Left colon (tissue), 2 donors: ENCODE measurements at places on chromosomes 1 and 21.
A peak's percentile ranks its signal among the peaks of the same experiment; 100 is the strongest.

DNA sequence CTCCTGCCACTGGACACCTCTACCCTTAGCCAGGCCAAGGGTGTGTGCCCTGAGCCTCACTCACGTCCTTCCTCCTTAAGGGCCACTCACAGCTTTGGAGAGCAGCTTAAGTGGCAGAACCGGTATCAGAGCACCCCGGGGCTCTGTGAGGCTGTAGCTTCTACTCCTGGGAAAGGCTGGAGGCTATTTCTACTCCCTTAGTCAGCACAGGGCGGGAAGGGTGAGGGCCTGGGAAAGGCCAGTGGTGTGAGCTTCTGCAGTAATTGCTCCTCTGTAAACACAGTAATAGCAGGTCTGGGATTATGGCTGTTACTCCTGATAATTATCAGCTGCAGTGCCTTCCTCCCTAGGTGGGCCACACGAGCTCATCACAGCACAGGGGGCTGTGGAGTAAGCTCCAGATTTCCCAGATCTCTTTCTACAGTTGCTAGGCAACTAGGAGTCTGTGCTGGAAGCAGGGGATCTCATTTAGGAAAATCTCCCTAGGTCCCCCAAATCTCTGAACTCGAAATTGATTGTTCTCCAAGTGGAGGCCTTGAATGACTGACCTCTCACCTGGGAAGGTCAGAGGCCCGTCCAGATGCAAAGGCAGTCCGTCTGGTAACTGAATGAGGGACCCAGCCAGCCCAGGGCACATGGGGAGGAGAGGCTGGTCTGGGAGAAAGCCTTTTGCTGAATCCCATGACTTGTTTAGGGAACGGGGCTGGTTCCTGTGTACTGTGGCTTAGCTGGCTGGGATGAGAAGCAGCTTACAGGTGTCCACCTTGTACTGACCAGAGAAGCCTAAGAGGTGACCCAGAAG lies 29.3 kb downstream of the IER5 start:
- DNase-seq, result no peak

DNA sequence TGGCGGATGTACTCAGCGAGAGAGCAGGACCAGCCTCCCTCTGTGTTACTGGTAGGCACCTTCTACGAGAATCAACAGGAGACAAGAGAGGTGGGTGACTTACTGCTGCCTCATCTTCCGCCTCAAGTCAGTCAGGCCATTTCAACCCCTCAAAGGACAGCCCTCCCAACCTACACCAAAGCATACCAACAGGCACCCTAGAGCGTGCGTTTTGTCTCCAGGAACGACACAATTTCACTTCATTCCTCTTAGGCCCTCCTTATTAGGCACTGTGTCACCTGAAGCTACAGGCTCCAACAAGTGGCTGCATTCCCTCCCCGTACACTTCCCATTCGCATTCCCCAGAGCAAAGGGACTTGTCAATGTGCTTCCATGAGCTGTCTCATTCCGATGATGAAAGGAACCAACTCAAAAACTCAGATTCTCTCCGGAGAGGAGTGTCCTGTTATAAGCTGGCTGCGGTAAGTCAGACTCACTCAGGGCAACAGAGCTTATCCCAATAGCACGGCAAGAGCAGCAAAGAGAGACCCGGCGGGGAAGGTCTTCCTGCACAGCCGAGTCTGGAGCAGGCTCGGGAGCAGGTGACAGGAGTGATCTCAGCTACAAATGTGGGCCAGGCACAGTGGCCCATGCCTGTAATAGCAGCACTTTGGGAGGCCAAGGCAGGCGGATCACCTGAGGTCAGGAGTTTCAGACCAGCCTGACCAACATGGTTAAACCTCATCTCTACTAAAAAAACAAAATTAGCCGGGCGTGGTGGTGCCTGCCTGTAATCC lies 120.6 kb upstream of the IFFO2 start:
- no peak for DNase-seq

GRCh38 chr1:81542196-81542595 lies 258.5 kb upstream of the ADGRL2 start:
- DNase-seq, result no peak

GRCh38 chr21:25179116-25179515 lies 428.2 kb downstream of the MRPL39 start:
- DNase-seq, result no peak

DNA sequence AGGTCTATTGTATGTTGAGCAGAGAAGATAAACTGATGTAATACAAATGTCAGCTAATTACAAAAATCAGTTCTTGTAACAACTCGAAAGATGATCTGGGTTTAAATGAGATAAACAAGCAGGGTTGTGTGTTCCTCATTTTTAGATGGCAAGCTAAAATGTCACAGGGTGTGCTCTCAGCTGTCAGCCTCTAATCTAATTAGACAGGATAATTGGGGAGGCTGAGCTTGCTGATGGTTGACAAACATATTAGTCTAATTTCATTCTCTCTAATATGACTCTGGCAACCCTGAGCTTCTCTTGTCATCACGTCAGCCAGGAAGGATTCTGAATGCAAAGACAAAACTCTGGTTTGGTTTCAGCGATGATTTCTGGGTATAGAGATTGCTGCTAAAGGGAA lies 335.3 kb upstream of the KAZN start:
- DNase-seq, result no peak

DNA sequence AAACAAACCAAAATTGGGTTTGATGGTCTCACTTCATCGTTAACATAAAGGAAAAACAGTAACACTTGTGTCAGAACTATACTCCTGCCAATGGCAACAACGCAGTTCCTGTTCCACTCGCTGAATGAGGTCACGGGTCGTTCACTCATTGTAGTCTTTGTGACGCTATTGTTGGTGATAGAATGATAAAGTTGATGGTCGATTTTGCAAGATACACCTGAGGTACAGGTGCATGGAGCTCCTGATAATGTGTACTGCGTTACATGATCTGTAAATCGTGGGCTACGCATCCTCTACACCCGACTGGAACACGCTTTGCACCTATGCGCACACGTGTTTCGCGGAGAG lies 391 bp upstream of the CENPS start:
- no peak for DNase-seq

DNA sequence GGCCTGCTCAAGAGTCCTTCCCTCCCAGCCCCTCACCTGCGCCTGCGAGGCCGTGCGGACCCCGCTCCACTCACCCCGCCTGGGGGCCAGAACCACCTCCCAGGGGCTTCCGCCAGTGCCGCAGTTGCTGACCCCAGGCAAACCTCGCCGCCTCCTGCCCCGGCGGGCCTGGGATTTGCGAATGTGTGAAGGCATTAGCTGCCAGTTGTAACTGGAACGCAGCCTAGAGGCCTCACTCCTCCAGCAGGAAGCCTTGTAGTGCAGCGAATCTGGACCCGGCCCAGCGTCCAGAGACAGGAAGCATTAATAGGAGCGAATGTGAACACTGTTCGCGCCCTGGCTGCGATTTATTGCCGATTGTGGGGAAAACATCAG lies 140.9 kb upstream of the ARHGEF16 start:
- DNase-seq, result peak; percentile 67

DNA sequence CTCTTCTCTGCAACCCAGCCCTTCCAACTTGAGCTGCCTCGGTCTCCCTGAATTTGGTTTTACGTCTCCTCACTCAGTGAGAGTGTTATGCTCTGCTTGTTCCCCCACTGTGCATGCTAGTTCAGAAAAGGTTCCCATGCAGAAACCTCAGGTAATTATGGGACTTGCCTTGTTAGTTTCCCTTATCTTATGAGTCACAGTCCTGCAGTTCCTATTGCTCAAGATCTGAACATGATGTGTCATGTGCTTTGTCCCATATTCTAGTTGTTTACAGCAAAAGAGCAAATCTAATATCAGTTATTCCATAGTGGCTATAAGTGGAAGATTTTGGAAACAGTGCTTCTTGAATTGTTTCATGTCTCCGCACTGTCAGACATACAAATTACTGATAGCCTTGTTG lies 74.4 kb downstream of the DUSP10 start:
- no peak for DNase-seq

- no peak for DNase-seq
Observed at GRCh38 chr1:208835097-208835463, 590.9 kb upstream of the PLXNA2 start.

- DNase-seq, result no peak
Observed at GRCh38 chr1:242651817-242652216, 127.3 kb upstream of the PLD5 start.

DNA sequence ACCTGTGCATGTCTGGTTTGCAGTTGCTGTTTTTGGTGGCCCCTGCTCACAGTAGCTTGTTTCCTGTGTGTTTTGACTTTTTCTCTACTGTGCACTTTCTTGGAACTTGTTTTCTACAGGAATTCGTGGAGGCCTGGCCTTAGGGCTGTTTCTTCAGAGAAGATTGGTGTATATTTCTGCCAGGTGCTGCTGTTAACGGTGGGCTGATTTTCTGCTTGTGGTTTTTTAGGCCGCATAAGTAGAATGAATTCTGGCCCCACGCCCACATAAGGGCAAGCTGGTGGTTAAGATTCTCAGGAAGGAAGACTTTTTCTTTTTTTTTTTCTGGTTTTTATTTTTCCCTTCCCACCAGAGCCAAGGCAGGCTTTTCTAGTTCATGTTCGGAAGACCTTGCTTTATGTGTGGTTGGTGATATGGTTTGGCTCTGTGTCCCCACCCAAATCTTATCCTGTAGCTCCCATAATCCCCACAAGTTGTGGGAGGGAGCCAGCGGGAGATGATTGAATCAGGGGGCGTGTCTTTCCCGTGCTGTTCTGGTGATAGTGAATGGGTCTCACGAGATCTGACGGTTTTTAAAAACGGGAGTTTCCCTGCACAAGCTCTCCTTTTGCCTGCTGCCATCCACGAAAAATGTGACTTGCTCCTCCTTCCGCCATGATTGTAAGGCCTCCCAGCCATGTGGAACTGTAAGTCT lies 71.5 kb upstream of the DISP3 start:
- DNase-seq, result no peak

GRCh38 chr1:198519639-198520501 lies 20.6 kb downstream of the ATP6V1G3 start:
- no peak for DNase-seq

- no peak for DNase-seq
Observed at GRCh38 chr1:65250826-65251225, 58.5 kb upstream of the DNAJC6 start.

DNA sequence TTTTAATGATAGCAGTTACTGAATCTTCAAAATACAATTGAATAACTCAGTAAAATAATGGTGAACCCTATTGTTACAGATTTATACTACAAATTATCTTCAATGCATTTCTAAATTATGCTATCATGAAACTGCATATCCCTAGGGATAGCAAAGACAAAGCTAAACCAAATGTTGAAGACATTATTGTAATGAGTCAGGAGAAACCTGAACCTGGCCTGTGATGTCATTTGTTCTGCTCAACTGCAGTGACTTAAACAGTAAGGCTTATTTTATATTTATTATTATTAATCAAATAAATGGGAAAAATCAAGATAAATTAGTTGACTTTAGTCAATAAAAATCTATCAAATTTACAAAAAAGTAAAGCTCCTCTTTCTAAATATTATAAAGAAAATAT lies 100.3 kb downstream of the UCHL5 start:
- DNase-seq, result no peak
